ENCODE measurements at places on chromosomes 13 and 19. TPM values are rescaled to one million over a fixed set of nuclear protein-coding genes. Genes with fewer than 3 reads are reported as not detected.

DNA sequence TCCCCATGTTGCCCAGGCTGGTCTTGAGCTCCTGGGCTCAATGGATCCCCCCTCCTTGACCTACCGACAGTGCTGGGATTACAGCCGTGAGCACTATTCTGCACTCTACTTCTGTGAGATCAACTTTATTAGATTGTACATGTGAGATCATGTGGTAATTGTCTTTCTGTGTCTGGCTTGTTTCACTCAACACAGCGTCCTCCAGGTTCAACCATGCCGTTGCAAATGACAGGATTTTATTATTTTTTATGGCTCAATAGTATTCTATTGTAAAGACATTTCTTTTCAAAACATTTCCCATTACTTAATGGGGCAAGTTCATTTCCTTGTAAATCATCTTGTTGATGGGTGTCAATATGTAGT, 1.5 kb upstream of the OBI1 start:
- DNase-seq = no peak

DNA sequence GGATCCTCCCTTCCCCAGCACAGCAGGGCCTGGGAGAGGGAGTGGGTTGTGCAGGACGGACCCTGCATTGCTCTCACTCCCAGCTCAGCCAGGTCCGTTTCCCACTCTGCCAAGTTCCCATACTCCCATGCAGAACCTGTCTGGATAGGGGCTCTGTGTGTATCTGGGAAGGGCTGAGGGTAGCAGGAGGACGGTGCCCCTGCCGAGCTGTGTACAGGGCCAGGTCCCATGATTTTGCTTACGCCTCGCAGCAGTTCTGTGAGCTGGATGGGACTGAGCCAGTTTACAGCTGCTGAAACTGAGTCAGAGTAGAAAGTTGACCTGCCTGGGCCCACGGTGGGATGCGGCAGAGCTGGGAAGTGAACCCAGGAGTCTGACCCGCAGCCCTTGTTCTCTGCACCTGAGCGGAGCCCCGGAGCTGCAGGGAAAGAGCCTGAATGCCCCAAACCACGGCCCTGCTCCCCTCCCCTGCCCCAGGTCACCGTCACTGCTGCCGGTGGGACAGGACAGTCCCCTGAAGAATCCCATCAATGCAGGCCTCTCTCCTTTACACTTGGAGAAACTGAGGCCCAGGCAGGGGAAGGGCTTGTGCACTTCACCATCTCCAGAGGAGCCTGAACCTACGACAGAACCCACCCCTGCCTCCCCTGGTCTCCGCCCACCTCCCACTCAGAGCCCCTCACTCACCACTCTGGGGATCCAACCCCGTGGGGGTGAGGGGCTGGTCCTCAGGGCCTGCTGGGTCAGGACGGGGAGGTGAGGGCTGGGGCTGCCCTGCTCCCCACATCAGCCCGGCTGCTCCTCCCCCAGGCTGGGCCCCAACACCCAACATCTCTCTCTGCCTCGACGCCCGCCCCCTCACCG, 3.5 kb downstream of the LILRB5 start:
- no peak for DNase-seq

DNA sequence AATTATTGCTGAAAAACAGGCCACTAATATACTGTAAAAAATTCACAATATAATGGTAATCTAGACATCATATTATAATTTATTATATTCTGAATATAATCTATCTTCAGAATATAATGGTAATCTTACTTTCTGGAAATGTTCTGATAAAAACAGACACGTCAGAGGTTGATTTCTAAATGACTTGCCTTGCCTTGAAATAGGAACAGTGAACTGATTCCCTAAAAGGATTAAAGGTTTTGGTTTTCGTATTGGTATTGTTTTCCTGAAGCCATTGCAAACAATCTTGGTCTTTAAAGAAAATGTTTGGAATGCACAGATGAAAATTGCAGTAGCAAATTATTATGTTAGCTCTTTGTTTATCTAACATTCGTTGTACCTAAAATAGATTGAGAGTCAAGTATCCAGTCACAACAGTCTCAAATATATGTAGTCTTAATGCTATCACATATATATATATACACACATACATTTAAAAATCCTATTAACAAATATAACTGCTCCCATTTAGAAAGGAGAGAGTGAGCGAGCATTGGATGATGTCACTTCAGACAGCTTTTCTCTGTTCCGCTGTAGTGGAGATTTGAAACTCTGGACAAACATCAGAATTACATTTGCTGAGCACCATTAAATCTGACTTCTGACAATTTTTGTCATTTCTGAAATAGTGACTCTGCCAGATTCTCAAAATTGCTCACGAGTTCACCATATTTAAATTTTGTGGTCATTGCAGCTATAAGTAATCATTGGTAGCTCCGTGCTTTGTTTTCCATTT, 1.7 kb downstream of the ITM2B start:
- no peak for DNase-seq

- no peak for DNase-seq
Measured at GRCh38 chr13:76329004-76329403, 557.2 kb downstream of the KCTD12 start.

Gene PRODH2
- total RNA-seq = not detected

DNA sequence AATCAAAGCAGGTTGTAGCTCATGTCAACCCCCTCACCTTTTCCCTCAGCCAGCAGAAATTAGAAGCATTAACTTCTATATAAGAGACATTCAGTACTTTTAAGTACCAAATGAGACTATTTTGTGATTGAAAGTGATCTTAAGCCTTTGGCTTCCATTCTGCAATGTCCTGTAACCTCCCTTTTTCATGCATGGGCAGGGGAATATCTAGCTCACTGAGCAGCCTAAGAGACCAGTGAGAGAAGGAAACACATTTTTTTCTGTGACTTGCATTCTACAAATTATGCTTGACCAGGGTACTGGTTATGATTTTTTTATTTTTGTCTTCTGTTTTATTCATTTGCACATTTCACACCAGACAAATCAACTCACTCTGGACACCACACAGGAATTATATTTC, 369.6 kb downstream of the KCTD12 start:
- DNase-seq = no peak

DNA sequence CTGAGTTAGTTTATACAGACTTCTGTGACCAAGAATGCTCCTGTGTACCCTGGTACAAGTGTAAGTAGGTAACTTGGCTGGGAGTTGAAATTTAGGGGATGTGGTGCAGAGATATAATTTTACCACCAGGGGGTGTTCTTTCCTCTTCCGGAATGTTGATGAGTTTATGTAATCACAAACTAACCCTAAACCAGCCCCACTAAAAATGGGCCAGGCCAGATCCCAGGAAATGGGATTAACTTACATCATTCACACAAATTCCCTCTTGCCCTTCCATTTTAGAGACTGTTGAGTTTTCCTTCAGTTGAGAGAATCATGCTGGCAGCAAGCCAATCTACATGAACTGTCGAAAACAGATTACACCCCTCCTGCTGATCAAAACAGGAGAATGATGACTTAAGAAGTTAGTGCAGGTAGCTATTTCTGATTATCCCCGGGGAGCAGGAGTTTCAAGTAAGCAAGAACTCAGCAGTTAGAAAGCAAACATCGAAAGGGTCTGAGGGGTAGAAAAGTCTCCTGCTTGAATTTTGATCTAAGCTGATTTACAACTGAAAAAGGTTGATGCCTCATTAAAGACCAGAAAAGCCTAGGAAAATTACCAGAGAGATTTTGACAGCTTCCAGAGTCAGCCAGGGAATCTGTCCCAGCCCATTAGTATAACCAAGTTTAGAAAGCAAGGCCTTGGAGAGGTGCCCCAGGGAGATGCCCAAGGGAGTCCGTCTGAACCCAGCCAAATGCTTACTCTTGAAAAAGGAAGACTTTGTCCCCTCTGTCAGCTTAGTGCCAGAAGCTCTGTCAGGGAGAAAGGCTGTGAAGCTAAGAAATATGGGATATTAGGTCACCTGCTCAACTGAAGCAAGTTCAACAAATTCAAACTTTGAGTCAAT, 32.3 kb upstream of the MED4 start:
- DNase-seq = peak; percentile 60

DNA sequence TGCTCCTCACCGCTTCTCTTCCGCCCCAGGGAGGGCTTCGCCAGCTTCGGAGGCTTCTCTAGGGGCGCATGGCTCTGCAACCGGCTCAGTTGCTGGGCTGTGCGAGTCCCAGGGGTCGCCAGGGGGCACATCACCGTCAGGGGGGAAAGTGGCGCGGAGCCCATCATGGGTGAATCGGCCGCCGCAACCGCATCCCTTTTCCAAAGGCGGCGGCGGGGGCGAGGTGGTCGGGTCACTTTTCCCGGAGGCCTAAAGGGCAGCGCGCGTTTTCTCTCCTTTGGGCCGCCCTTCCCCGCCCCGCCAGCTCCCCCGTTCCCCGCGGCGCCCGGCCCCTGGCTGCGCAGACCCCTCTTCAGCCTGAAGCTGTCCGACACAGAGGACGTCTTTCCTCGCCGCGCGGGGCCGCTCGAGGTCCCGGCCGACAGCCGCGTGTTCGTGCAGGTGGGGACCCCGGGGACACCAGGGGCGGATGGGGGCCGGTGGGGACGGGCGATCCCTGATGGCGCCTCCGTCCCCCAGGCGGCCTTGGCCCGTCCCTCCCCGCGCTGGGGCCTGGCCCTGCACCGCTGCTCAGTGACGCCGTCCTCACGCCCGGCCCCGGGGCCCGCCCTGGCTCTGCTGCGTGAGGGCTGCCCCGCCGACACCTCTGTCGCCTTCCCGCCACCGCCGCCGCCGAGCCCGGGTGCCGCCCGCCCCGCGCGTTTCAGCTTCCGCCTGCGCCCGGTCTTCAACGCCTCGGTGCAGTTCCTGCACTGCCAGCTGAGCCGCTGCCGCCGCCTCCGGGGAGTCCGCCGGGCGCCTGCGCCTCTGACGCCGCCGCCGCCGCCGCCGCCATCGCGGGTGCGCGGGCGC, 1.7 kb downstream of the TGFBR3L start:
- DNase-seq = no peak

GRCh38 chr13:43694146-43694664, 92.6 kb downstream of the ENOX1 start:
- no peak for DNase-seq

- no peak for DNase-seq
Measured at GRCh38 chr13:37534181-37534580, 64.4 kb downstream of the POSTN start.

Gene ZNF880
- total RNA-seq = 5.9 TPM

GRCh38 chr19:7534531-7535046, 928 bp upstream of the PNPLA6 start:
- DNase-seq = peak; percentile 68

- no peak for DNase-seq
Measured at GRCh38 chr19:2391118-2391725, 31.2 kb downstream of the TMPRSS9 start.

GRCh38 chr13:35833031-35833430, 298.2 kb downstream of the DCLK1 start:
- no peak for DNase-seq

Gene MTIF3
- total RNA-seq = 48.1 TPM

- no peak for DNase-seq
Measured at GRCh38 chr13:51957377-51958216, 53.7 kb downstream of the ATP7B start.

Gene PRR36
- not detected for total RNA-seq

DNA sequence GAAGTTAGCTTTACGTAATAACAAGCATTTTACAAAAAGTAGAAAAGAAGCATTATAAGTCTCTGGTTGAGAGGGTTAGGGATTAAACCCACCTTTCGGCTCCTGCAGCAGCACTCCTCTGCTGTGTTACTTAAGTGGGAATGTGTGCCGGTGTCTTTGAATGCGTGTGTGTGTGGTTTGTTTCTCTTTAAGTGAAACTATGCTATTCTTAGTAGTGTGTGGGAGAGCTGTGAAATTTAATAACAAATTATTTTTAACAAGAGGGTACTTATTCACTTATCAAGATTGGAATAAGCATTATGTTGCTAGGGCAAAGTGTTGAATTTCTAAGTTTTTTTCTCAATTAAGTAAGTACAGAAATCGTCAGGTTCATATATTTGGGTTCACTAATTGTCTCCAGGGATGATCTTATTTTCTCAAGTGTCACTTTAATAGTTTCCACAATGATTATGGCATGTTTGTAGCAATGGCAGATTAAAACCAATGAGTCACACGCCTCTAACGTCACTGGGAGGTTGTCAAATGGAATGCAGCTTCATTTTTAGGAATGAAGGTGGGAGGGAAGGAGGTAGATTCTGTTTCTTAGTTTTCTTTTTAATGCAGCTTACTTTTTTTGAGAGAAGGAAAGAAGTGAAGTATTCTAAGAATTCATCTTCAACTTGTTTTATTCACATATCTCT, 151.3 kb downstream of the LMO7 start:
- DNase-seq = no peak

- DNase-seq = no peak
Measured at GRCh38 chr19:13640611-13641010, 123.7 kb upstream of the MRI1 start.

DNA sequence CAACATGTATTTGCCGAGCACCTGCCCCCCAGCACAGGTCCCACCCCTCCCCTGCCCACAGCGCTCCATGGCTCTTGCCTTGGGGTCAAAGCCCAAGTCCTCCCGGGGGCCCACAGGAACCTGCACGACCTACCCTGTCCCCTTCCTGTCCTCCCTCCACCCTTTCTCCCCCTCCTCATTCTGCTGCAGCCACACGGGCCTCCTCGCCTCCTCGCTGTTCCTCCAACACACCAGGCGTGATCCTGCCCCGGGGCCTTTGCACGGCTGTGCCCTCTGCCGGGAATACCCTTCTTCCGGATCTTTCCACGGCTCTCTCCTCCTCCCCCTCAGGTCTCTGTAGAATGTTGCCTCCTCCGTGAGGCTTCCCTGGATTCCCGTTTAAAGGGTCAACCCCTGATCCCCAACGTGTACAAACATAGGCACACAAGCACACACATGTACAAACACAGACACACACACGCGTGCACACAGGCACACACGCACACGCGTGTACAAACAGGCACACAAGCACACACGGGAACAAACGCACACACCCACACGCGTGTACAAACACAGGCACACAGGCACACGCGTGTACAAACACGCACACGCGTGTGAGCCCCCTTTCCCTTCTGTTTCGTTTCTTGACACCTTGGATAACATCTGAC, 2.8 kb downstream of the MADCAM1 start:
- DNase-seq = no peak

DNA sequence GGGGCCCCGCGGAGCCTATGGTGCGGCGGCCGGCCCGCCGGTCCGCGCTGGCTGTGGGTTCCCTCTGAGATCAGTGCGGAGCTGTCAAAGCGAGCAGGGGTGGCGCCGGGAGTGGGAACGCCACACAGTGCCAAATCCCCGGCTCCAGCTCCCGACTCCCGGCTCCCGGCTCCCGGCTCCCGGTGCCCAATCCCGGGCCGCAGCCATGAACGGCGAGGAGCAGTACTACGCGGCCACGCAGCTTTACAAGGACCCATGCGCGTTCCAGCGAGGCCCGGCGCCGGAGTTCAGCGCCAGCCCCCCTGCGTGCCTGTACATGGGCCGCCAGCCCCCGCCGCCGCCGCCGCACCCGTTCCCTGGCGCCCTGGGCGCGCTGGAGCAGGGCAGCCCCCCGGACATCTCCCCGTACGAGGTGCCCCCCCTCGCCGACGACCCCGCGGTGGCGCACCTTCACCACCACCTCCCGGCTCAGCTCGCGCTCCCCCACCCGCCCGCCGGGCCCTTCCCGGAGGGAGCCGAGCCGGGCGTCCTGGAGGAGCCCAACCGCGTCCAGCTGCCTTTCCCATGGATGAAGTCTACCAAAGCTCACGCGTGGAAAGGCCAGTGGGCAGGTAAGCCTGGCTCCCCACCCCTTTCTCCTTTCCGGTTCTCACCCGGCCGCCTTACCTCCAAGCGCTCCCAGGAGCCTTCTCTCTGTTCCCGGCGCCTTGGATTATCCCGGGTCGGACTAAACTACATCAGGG, at the start of gene PDX1:
Gene PDX1 (plus strand): TSS at position 67 of the 743 bp plus-strand sequence. CDS start 139 bp downstream, at position 206.
- DNase-seq = no peak
